ENCODE measurements at places on chromosomes 7 and 10.

DNA sequence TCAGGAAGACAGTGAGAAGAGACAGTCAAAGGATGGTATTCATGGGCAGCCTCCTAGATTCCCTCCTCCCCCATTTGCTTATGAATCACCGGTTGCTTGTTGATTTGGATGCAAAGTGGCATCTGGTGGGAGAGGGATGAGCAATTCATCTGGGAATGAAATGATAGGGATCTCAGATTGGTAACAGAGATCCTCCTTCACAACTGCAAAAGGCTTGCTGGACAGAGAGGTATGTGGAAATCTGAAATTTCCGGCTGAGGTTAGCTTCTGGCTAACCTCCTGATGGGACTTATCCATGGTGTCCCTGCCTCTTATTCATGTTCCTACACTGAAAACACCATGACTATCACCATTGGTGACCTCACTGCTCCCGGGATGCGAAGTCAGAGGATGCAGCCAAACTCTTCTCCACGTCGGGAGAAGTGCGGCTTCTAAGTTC is 48.4 kb upstream of the PODXL start:
- no peak for DNase-seq

DNA sequence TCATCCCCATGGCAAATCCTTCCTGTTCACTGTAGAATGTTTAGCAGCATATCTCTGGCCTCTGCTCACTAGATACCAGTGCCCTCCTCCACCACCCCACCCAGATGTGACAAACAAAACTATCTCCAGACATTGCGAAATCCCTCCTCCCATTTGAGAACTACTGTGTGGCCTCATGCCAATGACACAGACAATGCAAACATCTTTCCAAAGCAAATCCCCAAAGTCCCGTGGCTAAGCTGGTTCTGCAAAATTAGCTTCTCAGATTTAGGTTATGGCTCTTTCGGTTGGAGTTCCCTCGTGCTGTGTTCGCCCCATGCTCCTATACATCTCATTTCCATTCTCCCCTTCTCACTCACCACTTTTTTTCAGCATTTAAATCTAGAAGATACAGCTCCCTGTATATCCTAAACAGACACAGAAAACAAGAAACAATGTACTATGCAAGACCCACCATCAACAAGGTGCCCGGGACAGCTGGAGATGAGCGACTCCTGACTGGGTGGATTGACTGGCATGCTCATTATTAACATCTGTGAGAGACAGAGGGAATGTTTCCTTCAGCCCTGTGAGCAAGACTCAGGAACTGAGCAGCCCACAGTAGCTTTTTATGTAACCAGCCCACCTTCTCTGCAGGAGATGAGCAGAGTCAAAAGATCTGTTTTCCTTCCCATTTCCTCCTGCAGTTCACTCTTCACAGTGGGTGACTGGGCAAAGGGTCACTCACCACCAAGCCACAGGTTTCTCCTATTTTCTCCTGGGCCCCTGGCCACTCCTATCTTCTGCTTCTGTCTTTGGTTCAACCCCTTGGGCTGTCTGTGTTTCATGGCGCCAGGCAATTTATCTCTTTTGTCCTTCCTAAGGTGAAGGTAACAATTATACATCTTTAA is 225.7 kb upstream of the AOAH start:
- no peak for DNase-seq

DNA sequence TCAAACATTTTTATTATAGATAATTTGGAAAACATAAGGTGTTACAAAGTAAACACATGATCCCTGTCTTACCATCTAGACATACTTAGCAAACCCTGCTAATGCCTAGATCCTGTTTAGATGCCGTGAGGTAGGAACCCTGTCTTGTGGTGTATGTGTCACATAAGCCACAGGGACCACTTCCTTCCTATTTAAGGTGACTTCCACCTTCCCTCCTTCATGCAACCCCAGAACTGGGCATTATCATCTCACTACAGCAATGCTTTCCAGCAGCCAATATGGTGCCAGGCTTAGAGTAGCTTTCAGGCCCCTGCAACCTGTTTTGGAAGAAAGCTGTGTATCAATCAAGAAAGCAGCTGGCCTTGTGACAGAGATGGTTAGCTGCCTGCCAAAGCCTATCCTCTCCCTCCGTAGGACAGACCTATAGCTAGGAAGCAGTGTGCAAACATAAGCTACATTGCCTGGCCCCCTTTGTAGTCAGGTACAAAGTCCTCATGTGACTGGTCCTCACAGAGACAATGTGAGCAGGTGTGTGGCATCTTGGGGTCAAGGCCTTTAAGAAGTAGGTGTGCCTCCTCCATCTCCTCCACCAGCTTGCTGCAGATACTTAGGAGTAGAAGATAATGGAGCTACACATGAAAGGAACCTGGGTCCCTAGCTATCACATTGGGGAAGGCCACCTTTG is 146.8 kb downstream of the SPAG6 start:
- DNase-seq = no peak

GRCh38 chr10:86942441-86943315 is 14.7 kb downstream of the MMRN2 start:
- DNase-seq = no peak

- DNase-seq = no peak
Measured at GRCh38 chr10:17878896-17879295, 69.7 kb downstream of the MRC1 start.

DNA sequence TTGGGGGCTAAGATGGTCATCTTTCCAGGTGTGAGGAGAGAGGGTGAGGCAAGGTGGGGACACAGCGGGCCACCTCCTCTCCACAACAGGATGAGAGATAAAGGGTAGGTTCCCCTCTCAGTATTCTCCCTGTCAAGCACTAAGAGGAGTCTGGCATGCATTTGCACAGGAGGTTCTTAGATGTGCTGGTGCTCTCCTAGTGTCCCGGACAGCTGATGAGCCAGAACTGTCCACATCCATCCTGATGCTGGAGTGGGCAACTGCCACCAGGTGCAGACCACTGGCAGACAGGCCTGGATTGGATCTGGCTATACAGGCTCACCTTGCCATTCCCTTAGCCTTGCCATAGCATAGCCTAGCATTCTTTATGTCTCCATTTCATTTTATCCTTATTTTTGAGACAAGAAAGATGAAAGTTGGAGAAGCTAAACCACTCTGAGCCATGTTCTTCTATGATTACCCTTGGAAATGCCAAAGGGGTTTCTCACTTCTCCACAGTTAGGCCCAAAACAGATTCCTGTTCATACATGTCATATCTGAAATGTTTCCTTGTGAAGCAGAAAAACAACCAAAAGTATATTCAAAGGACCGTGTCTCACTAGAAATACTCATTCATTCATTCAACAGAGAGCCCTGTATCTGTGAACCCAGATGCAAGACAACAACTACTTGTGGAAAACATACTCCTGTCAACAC is 48.8 kb upstream of the ANTXRL start:
- no peak for DNase-seq

GRCh38 chr7:107002529-107002998 is 41.9 kb upstream of the PRKAR2B start:
- DNase-seq = no peak

GRCh38 chr10:79372871-79373270 is 25.6 kb downstream of the PPIF start:
- no peak for DNase-seq

GRCh38 chr10:5297466-5297865 is 67.3 kb upstream of the UCN3 start:
- DNase-seq = no peak

GRCh38 chr10:10630782-10631181 is 386.9 kb upstream of the CELF2 start:
- no peak for DNase-seq

GRCh38 chr10:21293518-21294356 is 231.7 kb downstream of the SKIDA1 start:
- DNase-seq = peak; percentile 59

DNA sequence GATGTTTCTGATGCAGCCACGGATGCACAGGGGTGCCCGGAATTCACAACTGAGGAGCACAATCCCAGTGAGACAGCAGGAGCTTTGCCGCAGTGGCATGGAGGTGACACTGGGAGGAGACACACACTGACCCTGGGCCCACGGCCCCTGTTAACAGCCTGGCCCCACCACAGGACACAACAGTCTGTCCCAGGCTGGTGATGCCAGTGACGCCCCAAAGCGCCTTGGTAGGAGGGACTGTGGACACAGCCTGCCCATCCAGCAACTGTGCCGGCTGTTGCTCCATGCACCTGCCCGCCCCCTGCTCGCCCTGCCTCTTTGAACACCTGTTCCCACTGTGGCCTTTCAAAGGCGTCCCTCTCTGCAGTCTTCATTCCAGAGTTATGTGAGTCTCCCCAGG is 49.8 kb downstream of the KLF6 start:
- no peak for DNase-seq

DNA sequence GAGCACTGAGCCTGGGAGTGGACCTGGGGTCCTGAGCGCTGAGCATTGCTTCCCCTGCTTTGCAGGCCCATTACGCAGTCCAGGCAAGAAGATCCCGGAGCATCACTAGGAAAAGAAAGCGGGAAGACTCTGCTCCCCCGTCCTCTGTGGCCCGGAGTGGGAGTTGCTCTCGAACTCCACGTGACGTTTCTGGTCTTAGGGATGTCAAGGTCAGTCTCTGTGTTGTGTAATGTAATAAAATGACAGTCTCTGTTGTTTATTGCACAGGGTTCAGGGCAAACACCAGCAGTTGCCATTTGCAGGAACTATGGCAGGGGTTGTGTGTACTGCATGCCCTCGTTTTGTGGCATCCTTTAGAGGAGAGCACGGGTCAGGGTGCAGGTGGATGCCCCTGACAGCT is 10.0 kb downstream of the IDI2 start:
- no peak for DNase-seq

DNA sequence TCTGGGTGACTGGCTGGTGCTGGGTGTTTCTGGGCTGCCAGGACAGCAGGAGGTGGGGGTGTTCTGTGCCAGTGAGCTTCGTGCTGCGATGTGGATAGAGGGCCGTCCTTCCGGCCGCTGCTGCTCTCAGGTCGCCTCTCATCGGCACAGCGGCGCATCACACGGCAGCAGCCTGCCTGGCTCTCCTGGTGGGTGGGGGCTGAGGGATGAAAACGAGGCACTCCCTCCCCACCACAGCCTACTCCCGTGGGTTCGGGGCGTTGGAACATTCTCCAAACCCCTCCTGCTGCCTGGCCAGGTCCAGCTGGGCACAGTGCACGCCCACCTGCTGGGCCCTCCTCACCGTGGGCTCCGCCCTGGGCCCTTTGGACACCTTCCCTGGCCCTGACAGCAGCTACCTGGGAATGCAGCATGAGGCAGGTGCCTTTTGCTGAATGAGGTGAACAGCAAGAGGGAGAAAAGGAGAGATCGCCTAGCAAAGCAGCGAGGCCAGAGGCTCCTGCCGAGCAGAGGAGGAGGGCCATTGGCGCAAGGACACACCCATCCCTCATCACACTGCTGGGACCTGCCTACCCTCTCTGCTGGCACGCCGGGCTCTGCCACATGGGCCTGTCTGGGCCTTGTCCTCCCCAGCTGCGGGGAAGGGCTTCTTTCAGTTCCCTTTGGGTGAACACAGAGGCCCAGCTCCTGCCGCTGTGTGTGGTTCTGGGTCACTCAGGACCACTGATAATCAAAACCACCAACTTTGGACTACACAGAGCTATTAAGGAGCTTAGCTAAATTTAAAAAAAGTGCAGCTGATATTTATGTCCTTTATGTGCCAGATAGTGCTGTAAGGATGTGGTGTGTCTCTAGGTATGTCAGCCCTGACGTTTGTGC is 33.4 kb downstream of the INPP5A start:
- DNase-seq = no peak

DNA sequence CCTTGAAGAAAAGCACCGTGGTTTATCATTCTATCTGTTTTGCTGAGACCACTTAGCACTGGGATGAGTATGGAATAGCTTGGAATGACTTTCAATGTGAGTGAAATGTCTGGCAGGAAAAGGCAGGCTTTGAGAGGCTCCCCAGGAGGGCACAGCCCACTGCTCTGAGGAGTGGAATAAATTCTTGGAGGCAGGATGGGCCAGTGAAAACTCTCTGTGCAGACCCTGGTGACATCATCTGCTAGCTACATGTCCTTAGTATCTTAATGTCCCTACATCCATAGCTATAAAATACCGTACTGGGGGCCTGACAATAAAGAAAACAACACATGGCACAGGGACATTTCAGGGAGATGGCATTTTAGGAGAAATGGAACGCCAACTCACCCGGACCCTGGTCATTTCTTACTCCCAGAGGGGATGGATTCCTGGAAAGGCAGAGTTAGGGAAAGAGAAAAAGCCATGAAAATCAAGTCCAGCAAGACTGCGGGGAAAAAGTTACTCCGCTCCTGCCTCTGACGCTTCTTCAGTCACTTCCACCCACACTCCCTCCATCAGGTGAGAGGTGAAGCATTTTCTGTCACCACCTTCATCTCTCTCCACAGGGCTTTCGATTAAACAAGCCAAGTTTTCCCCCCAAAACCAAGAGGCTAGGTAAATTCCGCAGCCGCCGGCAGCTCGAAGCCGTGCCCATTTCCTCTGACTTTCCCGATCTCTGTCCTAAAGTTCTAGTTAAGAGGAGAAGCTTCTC is 991 bp downstream of the ZNF239 start:
- DNase-seq = peak; percentile 28

- DNase-seq = no peak
Measured at GRCh38 chr7:140016540-140016939, 46.2 kb downstream of the PARP12 start.

- DNase-seq = peak; percentile 77
Measured at GRCh38 chr7:8190119-8190895, 71.7 kb downstream of the ICA1 start.

GRCh38 chr10:101779544-101780186 is 3.6 kb downstream of the NPM3 start:
- peak; percentile 87 for DNase-seq

GRCh38 chr10:4684434-4684833 is 141.6 kb upstream of the AKR1E2 start:
- DNase-seq = no peak

DNA sequence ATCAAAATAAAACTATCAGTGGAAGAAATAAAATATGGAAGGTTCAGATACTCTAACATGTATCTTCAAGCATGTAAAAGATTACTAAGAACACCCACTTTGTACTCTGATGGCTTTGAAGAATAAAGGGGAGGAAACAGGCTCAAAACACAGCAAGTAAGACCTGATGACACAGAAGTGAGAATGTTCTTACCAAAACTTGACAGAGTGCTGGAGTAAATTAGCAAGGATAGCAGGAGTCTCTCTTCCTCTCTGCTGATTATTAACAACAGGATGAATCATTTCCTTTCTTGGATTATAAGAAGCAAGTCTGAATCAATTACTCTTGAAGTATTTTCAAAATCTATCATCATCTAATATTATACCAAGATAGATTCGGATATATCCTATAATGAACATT is 47.5 kb downstream of the GLI3 start:
- no peak for DNase-seq

GRCh38 chr10:34231441-34232180 is 583.5 kb downstream of the PARD3 start:
- no peak for DNase-seq

- DNase-seq = no peak
Measured at GRCh38 chr10:24574578-24575155, 149.0 kb downstream of the ARHGAP21 start.

DNA sequence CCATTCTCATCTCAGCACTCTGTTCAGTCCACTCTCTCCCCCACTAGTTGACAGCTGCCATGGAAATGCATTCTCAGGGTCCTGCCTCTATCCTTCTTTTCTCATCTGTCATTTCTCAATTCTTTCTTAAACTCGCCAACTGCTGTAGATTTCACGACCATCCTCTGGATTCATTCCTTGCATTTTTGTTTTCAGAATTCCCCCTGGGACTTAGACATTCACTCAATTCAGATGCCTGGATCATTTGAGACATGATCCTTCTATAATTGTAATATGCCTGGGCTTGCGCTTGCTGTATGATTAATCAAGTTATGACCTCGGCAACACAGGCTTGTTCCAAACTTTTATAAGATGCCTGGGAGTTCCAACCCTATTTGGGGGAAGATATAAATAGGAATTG is 104.5 kb downstream of the RAB11FIP2 start:
- no peak for DNase-seq

GRCh38 chr10:77168161-77168560 is 469.4 kb downstream of the KCNMA1 start:
- DNase-seq = no peak
